ENCODE measurements at places on chromosomes 1 and 21. TPM values are rescaled to one million over a fixed set of nuclear protein-coding genes. Genes with fewer than 3 reads are reported as not detected.

WDR64 gene
- not detected for total RNA-seq

LAD1 gene
- 7.3 TPM for total RNA-seq

INAVA gene
- not detected for total RNA-seq

UBQLN4 gene
- total RNA-seq = 21.1 TPM

NOL9 gene
- total RNA-seq = 15.5 TPM

AQP10 gene
- 0.28 TPM for total RNA-seq

LIN28A gene
- not detected for total RNA-seq

CSF3R gene
- total RNA-seq = 3.0 TPM

DNA sequence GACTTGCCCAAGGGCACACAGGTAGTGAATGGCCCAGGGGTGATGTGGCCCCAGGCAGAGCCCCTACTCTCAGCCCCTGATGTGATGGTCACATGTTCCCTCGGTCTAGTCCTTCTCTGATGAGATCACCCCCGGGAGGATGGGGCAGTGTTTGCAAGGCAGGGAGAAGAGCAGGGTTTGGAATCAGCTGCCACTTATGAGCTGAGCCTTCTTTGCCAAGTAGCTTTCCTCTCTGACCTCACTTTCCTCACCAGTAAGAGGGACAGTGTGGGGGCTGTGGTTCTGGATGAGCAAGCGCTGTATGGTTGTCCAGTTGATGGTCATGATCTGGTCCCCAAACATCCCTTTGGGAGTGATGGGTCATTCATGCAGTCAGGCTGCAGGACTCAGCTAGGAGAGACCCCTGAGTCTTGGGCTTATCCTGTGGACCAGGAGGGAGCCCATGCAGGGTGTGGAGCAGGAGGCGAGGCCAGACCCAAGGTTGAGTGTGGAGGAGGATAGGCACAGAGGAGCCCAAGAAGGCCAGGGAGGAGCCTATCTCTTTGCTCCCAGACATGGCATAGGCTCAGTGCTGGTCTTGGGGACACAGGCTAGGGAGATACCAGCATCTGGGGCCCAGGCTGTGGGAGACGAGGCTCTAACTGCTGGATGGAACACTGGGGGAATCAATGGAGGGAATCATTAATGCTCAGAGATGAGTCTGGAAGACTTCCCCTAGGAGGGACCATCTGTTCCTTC, 15.9 kb upstream of the PEAR1 start:
- H3K27me3 ChIP-seq = no peaks in the 10 kb centered on the region
- no peaks in the 10 kb centered on the region for H3K36me3 ChIP-seq
- no peak for DNase-seq
- no peaks in the 10 kb centered on the region for H3K4me1 ChIP-seq
- H3K27ac ChIP-seq = no peak overlapping the region

DNA sequence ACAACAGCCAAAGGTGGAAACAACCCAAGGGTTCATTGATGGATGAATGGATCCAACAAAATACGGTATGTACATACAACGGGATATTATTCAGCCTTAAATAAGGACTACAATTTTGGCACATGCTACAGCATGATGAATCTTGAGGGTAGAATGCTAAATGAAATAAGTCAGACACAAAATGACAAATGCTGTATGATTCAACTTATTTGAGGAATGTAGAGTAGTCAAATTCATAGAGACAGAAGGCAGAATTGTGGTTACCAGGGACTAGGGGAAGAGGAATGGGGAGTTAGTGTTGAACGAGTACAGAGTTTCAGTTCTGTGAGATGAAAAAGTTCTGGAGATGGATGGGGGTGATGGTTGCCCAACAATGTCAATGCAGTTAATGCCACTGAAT, 118.0 kb upstream of the PAXBP1 start:
- H3K27me3 ChIP-seq = no peaks in the 10 kb centered on the region
- DNase-seq = no peak
- no peak overlapping the region for H3K4me3 ChIP-seq
- H3K27ac ChIP-seq = no peak overlapping the region
- no peaks in the 10 kb centered on the region for H3K4me1 ChIP-seq

DNA sequence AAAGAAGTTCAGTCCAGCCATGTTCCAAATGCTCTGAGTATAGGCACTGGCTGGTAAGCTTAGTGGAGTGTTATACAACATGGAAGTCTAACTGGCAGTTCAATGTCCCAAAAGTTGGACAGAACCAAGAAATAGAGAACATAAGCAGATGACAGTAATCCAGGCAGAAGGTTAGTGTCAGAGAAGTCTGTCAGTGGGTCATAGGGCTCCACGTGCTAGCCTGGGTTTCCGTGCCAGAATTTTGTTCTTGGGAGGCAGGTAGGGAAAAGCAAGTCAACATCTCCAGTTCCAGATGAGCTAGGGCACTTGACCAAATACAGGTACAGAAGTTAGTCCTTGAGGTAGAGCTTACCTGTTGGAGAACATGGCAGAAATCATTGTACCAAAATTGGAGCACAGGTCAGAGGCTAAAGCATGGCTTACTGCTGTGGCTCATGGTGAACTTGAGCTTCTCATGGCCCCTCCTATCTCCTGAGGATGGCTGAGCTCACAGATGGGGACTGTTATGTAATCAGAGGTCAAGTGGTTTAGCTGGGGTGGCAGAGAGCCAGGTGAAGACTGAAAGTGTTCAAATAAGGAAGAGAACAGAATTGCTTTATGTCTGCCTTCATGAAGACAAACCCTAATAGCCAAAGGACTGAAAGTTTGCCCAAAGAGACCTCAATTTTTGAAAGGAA, 170.8 kb downstream of the NFIA start:
- peak; percentile 81 for DNase-seq
- H3K4me1 ChIP-seq = peaks cover 70% of the 10 kb centered on the region
- H3K27me3 ChIP-seq = no peaks in the 10 kb centered on the region
- H3K36me3 ChIP-seq = no peaks in the 10 kb centered on the region
- no peak overlapping the region for H3K4me3 ChIP-seq

GRCh38 chr1:199898654-199899053, 128.9 kb upstream of the NR5A2 start:
- no peaks in the 10 kb centered on the region for H3K4me1 ChIP-seq
- no peak overlapping the region for H3K27ac ChIP-seq
- no peak overlapping the region for H3K4me3 ChIP-seq
- H3K27me3 ChIP-seq = no peaks in the 10 kb centered on the region

DNA sequence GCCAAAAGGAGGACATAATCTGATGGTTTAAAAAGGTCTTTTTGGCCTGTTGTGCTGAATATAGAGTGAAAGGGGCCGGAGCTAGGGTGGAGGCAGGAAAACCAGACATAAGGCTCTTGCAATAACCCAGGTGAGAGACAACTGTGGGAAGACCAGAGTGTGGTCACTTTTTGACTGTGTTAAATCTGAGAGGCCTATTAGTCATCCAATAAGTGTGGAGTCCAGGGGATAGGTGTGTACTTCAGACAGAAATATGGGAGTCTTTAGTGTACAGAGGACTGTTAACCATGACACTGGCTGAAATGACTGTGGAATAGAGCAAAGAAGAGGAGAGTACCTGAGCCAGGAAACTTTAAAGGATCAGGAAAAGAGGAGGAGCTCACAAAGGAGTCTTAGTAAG, 89.3 kb downstream of the VAV3 start:
- peaks cover 3% of the 10 kb centered on the region for H3K4me1 ChIP-seq
- no peak overlapping the region for H3K4me3 ChIP-seq
- no peaks in the 10 kb centered on the region for H3K36me3 ChIP-seq
- H3K27ac ChIP-seq = no peak overlapping the region
- DNase-seq = no peak

DNA sequence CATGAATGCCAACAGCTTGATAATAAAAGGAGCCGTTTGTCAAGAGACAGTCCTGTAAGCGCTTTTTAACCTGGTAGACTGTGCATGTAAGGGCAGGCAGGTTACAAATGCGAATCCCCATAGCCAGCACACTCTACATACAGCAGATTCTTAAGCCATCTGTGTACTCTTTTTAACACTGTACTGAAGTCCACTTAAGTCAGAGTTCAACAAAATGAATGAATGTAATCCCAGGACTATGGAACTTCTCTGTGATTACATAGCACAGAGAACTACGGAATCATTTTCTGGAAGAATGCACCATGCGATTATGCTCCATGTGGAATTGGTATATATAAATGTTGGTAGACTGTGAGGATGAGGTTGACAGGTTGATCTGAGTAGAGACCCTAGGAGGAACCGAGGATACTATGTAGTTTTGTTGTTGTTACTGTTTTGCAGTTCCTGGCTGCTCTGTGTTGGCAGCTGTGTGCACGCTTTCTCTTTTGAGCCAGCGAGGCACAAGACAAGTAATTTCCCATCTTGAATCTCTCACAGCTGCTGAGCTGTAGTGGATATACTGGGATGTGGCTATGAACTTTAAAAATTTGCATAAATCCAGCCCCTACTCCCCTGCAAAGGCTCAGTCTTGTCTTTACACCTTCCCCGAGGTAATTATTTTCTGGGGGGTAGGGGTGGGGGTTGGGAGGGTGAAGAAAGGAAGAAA, 21.9 kb downstream of the LRRC8D start:
- peak overlapping the region; percentile 71 for H3K4me3 ChIP-seq
- H3K36me3 ChIP-seq = no peaks in the 10 kb centered on the region
- DNase-seq = no peak

GRCh38 chr21:31370281-31370892, 26.3 kb upstream of the TIAM1 start:
- H3K27me3 ChIP-seq = no peaks in the 10 kb centered on the region
- no peaks in the 10 kb centered on the region for H3K4me1 ChIP-seq
- H3K36me3 ChIP-seq = no peaks in the 10 kb centered on the region
- H3K27ac ChIP-seq = peak overlapping the region; percentile 57
- no peak for DNase-seq

DNA sequence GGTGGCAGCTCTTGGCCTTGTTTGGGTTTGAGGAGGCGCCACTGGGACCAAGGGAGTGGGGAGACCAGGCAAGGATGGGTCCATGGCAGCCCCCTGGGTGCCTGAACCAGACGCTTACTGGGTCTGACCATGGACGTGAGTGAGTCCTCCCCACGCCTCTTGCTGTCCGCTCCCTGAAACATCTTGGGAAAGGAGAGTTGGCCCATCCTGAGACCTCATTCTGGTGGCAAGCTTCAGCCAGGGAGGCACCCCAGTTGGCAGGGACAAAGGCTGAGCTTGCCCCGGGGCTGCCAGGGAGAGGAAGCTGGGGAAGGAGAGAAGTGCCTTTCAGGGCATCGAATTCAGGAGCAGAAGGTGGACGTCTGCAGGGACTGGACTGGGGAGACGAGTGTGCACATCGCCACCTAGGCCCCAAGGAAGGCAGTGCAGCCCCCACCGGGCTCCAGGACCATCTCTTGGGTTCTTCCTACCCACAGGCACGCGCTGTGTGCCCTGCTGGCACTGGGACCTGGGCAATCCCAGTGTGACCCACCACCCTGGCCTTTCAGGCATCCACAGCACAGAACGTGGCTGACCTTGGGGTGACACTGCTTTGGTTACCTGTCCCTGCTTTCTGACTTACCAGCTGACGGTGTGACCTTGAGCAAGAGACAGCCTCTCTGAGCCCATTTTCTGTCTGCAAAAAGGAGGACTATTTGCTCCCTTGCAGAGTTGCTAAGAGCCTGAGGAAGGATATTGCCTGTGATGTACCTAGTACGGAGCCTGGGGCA, 132.9 kb upstream of the WNT4 start:
- H3K4me3 ChIP-seq = no peak overlapping the region
- H3K27ac ChIP-seq = no peak overlapping the region
- no peaks in the 10 kb centered on the region for H3K36me3 ChIP-seq
- peaks cover 19% of the 10 kb centered on the region for H3K27me3 ChIP-seq
- H3K4me1 ChIP-seq = no peaks in the 10 kb centered on the region

GRCh38 chr1:101022294-101022693, 3.3 kb downstream of the DPH5 start:
- no peak overlapping the region for H3K4me3 ChIP-seq
- H3K36me3 ChIP-seq = no peaks in the 10 kb centered on the region
- H3K27ac ChIP-seq = no peak overlapping the region
- H3K27me3 ChIP-seq = no peaks in the 10 kb centered on the region
- peaks cover 23% of the 10 kb centered on the region for H3K4me1 ChIP-seq

DNA sequence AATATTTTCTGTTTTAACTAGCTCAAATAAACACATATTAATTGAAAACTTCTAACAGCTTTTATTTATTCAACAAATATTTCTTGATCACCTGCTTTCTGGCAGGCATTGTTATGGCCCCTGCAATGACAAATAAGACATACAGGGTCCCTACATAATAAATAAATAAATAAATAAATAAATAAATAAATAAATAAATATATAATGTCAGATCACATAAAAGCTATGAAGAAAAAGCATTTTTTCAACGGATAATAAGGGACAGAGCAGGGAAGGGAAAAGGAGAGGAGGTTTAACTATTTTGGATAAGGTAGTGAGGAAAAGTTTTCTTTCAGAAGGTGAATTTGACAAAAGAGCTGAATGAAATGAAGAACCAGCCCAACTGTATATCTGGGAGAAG, 115.0 kb downstream of the MAGI3 start:
- no peaks in the 10 kb centered on the region for H3K4me1 ChIP-seq
- H3K36me3 ChIP-seq = no peaks in the 10 kb centered on the region
- no peaks in the 10 kb centered on the region for H3K27me3 ChIP-seq
- H3K27ac ChIP-seq = no peak overlapping the region

DNA sequence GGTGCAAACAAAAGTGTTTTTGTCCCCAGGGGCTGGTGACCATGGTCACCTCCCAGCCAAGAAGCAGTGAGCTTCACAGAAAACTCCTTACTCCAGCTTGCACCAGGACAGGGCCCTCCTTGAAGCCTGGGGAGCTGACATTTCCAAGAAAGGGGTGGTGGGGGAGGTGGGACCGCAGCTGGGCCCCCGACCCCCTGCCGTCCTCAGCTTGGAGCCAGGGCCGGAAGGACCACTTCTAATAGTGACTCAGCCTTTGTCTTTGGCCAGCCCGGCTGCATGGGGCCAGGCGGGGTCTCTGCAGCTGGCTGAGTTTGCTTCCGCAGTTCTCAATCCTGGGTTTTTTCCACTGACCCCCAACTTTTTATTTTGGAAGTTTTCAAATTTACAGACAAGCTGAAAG, 136.5 kb upstream of the POU3F1 start:
- H3K27ac ChIP-seq = no peak overlapping the region
- no peak overlapping the region for H3K4me3 ChIP-seq
- H3K27me3 ChIP-seq = peaks cover 14% of the 10 kb centered on the region
- H3K4me1 ChIP-seq = no peaks in the 10 kb centered on the region
- no peak for DNase-seq

DNA sequence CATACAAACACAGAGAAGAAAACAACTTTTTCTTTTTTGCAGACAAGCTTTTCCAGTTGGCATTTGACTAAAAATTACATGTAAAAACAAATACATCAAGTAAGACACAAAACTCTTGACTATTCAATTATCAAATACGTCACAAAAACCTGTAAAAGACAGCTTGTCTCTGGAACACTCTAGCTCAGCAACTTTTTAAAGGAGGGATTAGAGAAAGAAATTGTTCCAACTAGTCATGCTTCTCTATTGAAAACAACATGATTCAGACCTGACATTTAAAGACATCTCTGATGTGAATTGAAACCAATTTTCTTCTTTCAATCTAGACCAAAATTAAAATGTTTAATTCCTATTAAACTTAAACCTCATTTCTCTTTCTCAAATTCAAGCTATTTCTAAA, 30.3 kb downstream of the SMYD3 start:
- DNase-seq = no peak
- H3K27me3 ChIP-seq = no peaks in the 10 kb centered on the region
- no peak overlapping the region for H3K27ac ChIP-seq
- no peaks in the 10 kb centered on the region for H3K4me1 ChIP-seq

- no peaks in the 10 kb centered on the region for H3K4me1 ChIP-seq
- H3K27me3 ChIP-seq = peaks cover 34% of the 10 kb centered on the region
- no peak overlapping the region for H3K4me3 ChIP-seq
- no peak overlapping the region for H3K27ac ChIP-seq
Measured at GRCh38 chr1:6110326-6110725, 64.6 kb downstream of the KCNAB2 start.
